Activated effector memory CD4-positive, alpha-beta T cell treated with Interleukin-2 at 50 U/mL for 16 hours (primary cell): ENCODE measurements at places on chromosomes 4 and X.

DNA sequence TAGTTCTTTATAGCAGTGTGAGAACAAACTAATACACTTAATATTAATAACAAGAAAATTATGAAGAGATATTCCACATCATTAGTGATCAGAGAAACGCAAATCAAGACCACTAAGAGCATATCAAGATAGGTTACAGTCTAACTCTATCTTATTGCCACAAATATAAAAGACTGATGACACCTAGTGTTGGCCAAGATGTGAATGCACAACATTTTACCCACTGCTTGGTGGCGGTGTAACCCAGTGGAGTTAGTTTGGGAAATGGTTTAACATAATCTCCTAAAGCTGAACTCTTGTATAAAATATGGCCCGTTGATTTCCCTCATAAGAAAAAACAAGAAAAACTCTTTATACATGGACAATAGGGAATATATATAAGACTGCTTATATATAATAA lies 92.4 kb downstream of the SLITRK2 start:
- no peak for DNase-seq

DNA sequence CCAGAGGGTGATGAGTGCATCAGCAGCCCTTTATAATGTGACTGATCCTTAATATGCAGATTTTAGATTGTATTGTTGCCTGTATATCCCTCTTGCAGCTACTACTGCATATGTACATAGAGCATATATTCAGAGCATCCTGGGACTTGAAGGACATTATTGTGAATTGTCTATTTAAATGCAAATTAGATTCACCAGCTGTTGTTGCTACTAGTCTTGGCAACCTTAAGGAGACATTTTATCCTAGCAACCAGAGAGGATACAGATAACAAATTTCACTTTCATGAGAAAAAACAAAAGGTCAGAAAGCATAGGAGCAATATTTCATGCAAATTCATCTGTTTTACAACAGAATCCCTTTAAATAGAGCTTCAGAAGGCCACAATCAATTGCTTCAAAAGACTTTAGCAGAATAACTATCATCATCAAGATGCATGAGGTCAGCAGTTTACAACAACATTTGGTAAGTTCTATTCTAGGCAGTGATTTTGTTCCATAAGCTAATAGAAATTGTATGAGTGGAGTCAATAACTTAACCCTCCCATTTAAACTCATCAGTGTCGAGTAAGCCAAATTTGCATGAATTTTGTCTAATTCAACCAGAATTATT lies 148.6 kb downstream of the GC start:
- DNase-seq, result no peak

DNA sequence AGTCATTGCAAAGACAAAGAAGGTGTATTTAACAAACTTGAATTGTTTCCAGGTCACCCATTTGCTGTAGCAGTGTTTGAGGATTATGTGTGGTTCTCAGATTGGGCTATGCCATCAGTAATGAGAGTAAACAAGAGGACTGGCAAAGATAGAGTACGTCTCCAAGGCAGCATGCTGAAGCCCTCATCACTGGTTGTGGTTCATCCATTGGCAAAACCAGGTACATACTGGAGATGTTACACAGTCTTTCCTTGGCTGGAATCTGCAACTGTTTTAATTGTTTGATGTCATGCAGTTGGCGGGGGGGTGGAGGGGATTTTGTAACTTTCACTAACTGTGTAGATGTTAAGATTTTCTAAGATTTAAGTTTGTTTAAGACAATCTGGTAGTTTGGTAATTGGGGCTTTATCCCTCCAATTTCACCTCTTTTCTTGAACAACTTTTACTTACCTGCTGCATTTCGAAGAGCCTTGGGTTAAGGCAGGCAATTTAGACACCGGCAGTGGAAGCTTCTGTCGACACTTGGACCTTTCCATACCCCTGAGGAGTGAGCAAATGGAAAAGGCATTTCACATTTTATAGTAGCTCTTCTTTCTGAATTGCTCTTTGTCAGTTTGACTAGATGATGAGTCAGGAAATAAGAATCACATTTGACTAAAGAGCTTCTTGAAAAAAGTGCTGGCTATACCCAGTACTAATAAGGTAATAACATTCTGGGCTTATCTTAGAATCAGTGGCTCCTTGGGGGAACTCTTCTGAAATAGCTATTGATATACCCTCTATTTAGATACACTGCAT lies 67.4 kb downstream of the EGF start:
- no peak for DNase-seq

DNA sequence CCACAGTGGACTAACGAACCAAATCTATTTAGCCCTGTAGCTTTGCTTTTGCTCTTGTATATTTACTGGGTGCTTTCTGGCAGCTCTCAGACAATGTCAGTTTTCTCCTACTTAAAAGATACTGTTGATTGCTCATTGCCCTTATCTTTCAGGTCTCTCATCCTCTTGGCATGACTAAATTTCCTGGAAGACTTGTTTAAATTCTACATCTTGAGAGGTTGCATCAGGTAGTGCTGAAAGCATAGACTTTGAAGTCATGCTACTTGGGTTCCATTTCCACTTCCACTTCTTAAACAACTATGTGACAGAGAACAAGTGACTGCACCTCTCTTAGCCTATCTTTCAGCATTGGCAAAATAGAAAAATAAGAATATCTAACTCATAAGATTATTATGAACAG lies 8.4 kb downstream of the TDO2 start:
- DNase-seq, result no peak

- DNase-seq, result no peak
These were observed 2.7 kb upstream of the SORCS2 start for GRCh38 chr4:7189475-7190277.

GRCh38 chr4:143599827-143600226 lies 86.3 kb downstream of the SMARCA5 start:
- no peak for DNase-seq

DNA sequence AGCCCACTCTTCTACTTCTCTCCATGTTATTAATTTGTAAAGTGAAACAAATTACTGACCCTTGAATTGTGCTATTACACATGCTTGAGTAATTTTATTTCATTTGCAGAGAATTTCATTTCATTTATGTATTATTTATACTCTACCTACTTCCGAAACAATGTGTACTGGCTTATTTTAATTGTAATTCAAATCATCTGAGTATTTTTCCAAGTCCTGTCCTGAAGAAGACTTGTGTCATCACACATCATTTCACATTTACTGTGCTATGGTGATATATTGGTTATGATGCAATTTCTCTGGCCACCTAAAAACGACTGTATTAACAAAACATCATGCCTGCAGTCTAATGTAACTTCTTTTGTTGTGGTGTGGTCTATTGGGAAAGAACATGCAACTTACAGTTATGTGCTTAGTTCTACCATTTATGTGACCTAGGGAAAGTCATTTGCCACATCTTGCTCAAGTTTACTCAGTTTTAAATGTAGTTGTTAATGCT lies 384.5 kb downstream of the RPA4 start:
- no peak for DNase-seq
